ENCODE measurements at places on chromosomes 2 and 18.

DNA sequence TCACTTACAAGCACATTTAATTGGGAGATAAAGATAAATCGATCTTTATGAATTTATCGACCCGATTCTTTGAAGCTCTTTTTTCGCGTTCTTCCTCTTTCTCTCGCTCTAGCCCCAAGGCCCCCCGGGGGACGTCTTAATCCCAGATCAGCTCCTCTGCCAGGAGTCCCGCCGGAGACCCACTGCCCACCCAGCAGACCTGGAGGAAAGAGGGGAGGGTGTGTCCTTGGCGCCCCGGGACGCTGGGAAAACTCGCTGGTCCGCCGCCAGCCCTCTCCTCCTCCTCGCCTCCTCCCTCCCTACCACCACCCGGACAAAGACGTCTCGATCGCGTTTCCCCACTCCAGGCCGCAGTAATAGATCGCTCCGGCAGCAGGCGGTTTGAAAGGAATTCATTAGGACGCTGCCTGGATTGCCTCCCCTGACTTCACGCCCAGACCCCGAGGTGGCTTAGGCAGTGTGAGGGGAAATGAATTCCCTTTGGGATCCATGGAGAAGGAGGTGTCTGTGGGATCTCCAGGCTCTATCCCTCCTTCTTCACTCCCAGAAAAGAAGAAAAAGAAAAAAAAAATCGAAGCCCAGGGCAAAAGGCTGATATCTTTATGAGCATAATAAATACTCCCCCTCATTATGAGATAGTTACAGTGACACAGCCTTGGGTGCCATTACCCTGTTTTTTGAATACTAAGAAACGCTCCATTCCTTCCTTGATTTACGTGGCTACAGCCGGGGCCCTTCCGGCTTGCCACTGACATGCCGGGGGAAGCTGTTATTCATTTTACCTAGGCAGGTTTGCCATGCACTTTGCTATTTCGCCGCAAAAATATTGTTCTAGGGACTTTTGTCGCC, 1.8 kb upstream of the GBX2 start:
- no peak for DNase-seq

DNA sequence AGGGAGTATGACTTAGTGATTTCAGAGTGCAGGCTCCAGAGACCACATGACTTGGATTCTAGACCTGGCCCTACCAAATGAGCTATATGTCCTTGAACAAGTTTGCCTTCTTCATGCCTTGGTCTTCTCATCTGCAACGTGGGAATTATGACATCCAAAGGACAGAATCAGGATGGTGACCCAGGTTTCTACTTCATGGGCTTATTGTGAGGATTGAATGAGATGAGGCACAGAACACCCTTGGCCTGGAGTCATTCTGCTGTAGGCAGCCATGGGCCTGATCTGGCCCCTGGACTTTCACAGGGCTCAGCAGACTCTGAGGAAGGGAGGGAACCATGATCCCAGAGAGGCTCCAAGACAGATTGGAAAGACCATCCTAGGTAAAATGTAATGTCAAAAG, 85.6 kb upstream of the HAAO start:
- DNase-seq: no peak

- DNase-seq: no peak
Measured at GRCh38 chr2:38835990-38836389, 39.7 kb downstream of the DHX57 start.

GRCh38 chr2:226077031-226077430, 677.5 kb downstream of the NYAP2 start:
- no peak for DNase-seq

DNA sequence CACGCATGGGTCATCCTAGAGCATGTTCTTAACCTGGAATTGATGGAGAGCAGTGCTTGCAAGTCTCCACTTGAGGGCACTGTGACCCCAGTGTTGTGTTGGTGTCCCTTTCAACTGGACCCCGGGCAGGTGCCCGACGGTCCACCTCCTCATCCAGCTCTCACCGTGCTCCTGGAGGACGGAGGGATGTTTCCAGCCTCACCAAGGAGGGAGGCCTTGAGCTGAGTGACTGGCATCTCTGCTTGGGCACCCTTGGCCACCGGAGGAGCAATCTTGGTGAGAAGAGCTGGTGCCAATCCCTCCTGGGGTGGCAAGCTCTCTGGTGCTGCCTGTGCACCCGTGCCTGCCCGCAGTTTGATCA, 45.4 kb upstream of the ASB18 start:
- no peak for DNase-seq

Measured in stimulated activated CD8-positive, alpha-beta memory T cell treated with anti-CD3 and anti-CD28 coated beads, Interleukin-15, amount 100 ng/mL, for 24 hours (primary cell).